ENCODE measurements at places on chromosomes 5 and 9.

DNA sequence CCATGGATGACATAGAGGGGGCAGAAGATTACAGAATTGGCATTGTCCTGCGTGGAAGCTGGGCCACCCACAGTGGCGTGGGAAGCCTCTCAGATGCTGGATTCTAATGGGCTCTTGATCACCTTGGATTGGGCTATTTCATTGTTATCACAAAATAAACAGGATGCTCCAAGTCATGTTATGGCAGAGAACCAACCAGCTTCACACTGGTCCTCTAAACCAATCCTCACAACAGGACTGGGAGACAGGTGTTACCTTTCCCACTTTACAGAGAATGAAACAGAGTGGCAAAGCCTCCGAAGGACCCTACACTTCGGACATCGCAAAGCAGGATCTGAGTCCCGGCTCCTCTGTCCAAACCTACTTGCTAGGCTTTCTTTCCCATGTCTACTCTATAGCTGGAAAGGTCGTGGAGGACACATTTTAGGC is 455 bp upstream of the SMIM3 start:
- no peak for DNase-seq

DNA sequence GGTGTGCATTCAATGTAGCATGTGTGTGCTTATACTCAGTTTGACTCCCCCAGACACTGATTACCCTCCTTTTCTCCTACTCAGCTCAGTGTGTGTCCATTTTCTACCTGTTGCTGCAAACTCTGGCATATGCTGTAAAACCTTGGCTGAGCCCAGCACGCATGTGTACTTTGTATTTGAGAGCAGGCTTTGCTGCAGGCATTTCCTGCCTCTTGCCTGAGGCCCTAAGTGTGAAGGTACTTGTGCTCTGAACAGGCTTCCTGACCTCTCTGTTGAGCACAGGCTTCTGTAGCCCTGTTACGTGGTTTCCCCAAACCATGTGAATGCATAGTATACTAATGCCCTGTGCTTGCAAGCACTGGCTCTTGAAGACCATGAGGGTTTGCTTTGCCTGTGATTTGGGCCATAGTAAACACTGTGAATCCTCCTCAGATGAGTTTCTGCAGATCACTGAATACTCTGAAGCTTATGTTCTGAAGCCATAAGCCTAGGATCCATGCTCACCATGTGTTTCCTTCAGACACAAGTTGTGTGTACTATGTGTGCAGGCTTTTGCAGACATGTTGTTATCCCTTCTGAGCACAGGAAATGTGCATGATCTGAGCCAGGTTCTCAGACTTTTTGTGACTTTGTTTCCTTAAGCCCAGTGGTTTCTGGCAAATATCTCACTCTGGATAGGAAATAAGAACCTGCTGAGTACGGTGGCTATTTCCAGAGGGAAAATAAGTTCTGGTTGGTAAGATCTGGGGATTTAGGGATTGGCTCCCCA is 124.9 kb upstream of the RUSC2 start:
- no peak for DNase-seq

- peak; percentile 27 for DNase-seq
Measured at GRCh38 chr5:108749128-108749861, 1.6 kb downstream of the FER start.

GRCh38 chr5:62299101-62299500 is 6.9 kb upstream of the KIF2A start:
- DNase-seq, result no peak

DNA sequence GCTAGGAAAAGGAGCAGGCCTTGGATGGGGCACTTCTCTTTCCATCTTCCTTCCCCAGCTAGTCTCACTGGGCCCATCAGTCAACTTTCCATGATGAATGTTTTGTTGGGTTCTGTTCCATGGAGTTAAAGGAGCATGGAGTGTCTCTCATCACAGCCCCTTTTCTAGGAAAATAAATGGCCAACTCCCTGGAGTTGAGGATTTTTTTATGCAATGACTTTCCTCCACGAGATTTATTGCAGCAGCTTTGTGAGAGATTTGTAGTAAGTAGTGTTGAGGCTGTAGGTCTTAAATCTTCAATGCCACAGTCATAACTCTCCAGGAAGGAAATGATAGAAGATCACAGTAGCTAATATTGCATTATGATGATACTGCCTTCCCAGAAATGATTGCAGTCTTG is 45.6 kb upstream of the SLC44A1 start:
- DNase-seq, result no peak

- DNase-seq, result no peak
Measured at GRCh38 chr9:131545003-131545785, at the start of gene PRRT1B. TSS of gene PRRT1B (plus strand) at chr9:131545523. CDS start at chr9:131545616, 93 bp downstream.

- no peak for DNase-seq
Measured at GRCh38 chr5:140220032-140220697, 45.2 kb downstream of the CYSTM1 start.

DNA sequence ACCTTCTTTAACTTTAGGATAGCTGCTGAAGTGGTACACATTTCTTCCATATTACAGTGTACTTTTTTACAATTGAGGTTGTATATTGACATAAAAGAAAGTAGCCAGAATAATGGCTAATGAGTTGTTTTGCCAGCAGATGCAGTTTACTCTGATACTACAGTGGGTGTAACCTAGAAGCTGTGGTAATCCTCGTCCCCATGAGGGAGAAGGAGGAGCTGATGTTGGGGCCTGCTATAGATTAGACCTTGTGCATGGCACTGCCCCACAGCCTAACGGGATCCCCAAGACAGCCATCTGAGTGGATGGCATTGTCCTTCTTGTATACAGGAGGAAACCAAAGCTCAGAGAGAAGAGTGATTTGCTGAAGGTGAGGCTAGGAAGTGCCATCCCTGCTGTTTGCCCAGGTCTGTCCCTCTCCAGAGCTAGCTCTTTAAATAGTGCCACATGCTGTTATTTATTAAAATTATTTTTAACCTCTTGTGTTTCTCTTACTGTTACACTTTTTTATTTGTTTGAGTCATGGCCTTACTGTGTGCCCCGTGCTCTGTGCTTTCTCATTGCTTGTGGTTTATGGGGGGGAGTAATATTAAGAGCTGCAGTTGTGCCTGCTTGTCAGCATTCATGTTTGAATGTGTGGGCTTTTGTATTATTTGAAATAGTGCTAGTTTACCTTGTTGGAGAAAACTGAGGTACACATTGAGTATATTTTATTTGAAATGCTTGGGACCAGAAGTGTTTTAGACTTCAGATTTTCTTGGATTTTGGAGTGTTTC is 65.3 kb downstream of the ICE1 start:
- DNase-seq, result no peak

Data from activated CD8-positive, alpha-beta memory T cell treated with anti-CD3 and anti-CD28 coated beads for 1 hour (primary cell).